Activated CD4-positive, alpha-beta T cell treated with anti-CD3 and anti-CD28 coated beads, Interleukin-2, amount 10 ng/mL, durations not matched to agents 7 days and 5 days (primary cell): ENCODE measurements at places on chromosomes 1 and 21. TPM values are rescaled to one million over a fixed set of nuclear protein-coding genes. Genes with fewer than 3 reads are reported as not detected.

The TMEM53 gene
- total RNA-seq, result 3.0 TPM

The ARHGEF10L gene
- not detected for total RNA-seq

The CTSE gene
- not detected for total RNA-seq

The NCDN gene
- total RNA-seq, result 19.4 TPM

The MR1 gene
- total RNA-seq, result 37.4 TPM

The S100A7 gene
- total RNA-seq, result not detected

The TRABD2B gene
- not detected for total RNA-seq

The MIXL1 gene
- total RNA-seq, result not detected

The CFHR4 gene
- not detected for total RNA-seq

The DEDD gene
- 39.8 TPM for total RNA-seq

The ISG15 gene
- 237 TPM for total RNA-seq

DNA sequence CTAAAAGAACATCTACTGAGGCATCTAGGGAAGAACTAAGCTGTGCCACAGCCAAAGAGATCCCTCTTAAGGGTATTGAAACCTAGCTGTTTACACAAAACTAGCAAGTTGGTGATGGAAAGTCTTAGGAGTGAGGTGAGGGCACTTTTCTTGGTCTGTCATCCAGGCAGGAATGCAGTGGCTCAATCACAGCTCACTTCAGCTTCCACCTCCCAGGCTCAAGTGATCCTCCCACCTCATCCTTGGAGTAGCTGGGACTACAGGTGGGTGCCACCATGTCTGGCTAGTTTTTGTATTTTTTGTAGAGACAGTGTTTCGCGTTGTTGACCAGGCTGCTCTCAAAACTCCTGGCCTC is 2.4 kb downstream of the PLEKHO1 start:
- DNase-seq, result no peak
- peaks cover 53% of the 10 kb centered on the region for H3K36me3 ChIP-seq
- H3K4me1 ChIP-seq, result peaks cover 61% of the 10 kb centered on the region
- peak overlapping the region; percentile 92 for H3K27ac ChIP-seq

DNA sequence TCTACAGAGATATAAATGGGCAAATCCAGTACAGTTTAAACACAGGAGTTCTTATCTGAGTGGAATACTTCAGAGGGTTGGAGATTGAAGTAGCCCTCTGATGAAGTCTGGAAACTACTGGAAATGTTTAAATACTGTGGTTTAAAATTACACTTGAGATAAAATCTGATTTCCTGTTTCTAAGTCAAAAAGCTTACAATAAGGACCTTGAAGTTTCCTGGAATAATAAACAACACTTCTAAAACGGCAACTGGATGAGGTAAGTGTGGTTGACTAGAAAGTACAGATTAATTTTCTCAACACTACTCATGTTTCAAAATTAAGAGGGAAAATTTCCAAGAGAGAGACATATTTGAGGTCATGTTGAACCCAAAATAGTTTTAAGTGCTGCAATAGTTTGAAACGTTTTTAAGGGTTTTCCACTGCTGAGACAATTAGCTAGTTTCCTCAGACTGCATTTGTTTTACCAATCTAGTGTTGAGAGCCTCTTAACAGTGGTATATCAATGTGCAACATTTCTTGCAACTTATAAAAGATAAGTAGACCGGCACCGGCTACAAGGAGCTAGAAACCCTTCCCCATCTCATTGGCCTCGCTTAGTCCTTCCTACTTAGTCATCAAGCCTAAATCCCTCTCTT is 27.4 kb downstream of the KCNA3 start:
- no peak overlapping the region for H3K27ac ChIP-seq
- H3K27me3 ChIP-seq, result no peaks in the 10 kb centered on the region
- peaks cover 12% of the 10 kb centered on the region for H3K36me3 ChIP-seq
- no peak for DNase-seq
- peaks cover 39% of the 10 kb centered on the region for H3K4me1 ChIP-seq
- no peak overlapping the region for H3K4me3 ChIP-seq

- H3K27me3 ChIP-seq, result peaks cover 2% of the 10 kb centered on the region
- no peak overlapping the region for H3K27ac ChIP-seq
- H3K4me3 ChIP-seq, result no peak overlapping the region
- DNase-seq, result no peak
- H3K36me3 ChIP-seq, result peaks cover 10% of the 10 kb centered on the region
These were observed 99.2 kb upstream of the BTG3 start for GRCh38 chr21:17711896-17712295.

GRCh38 chr1:60185684-60186083 is 112.1 kb upstream of the C1orf87 start:
- no peak for DNase-seq
- H3K27me3 ChIP-seq, result no peaks in the 10 kb centered on the region
- no peaks in the 10 kb centered on the region for H3K36me3 ChIP-seq
- no peaks in the 10 kb centered on the region for H3K4me1 ChIP-seq

- H3K36me3 ChIP-seq, result no peaks in the 10 kb centered on the region
- DNase-seq, result no peak
- H3K4me3 ChIP-seq, result peak overlapping the region; percentile 74
- H3K27ac ChIP-seq, result peak overlapping the region; percentile 81
- H3K27me3 ChIP-seq, result no peaks in the 10 kb centered on the region
These were observed 8.4 kb upstream of the CROCC start for GRCh38 chr1:16913181-16913832.

- no peak for DNase-seq
These were observed 34.7 kb upstream of the TNFRSF1B start for GRCh38 chr1:12132078-12132477.

DNA sequence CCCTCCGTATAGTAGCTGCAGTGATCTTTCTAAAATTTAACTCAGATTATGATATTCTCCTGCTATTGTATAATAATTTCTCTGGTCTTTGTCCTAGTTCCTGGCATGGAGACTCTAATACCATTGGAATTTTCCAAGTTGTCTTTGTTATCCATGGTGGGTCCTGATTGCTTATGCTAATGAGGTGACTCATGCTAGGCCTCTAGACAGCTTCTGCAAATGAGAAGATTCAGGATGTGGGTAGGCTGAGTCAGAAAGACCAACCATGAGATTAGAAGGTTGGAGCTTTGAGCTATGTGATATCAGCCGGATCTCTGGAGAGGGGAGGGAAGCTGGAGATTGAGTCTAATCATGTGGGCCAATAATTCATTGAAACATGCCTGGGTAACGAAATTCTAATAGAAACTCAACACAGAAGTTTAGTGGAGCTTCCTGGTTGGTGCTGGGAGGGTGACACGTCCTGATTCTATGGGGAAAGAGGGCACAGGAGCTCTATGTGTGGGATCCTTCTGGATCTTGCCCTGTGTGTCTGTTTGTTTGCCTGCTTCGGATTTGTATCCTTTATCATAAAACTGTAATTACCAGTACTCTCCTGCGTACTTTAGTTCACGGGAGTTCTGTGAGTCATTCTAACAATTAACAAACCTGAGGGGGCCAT is 73.2 kb upstream of the CNIH3 start:
- peak; percentile 29 for DNase-seq
- H3K4me1 ChIP-seq, result peaks cover 16% of the 10 kb centered on the region
- peaks cover 6% of the 10 kb centered on the region for H3K27me3 ChIP-seq

DNA sequence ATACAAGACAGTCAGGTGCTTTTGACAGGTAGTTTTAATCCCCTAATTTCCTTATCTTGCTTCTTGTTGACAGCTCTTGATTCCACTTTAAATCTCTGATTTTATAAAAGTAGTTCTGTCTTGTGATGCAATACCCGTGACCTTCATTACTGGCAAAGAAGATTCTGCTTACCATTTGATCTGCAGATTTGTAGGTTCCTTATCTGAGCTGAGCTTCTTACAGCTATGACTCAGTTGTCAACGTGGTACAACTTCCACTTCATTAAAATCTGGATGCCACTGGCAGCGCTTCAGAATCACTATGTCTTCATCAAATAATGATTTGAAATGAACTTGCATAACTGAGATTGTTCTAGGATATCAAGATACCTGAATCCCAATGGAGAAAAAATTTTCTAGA is 543.6 kb upstream of the B3GALT2 start:
- no peaks in the 10 kb centered on the region for H3K36me3 ChIP-seq
- DNase-seq, result no peak
- no peaks in the 10 kb centered on the region for H3K27me3 ChIP-seq

GRCh38 chr1:7726623-7727022 is 44.5 kb upstream of the VAMP3 start:
- H3K36me3 ChIP-seq, result no peaks in the 10 kb centered on the region
- H3K4me1 ChIP-seq, result peaks cover 6% of the 10 kb centered on the region
- DNase-seq, result no peak
- H3K4me3 ChIP-seq, result no peak overlapping the region
- H3K27ac ChIP-seq, result no peak overlapping the region
- peaks cover 5% of the 10 kb centered on the region for H3K27me3 ChIP-seq

GRCh38 chr1:151519667-151520066 is 8.5 kb downstream of the CGN start:
- no peaks in the 10 kb centered on the region for H3K27me3 ChIP-seq
- peaks cover 4% of the 10 kb centered on the region for H3K4me1 ChIP-seq
- no peaks in the 10 kb centered on the region for H3K36me3 ChIP-seq
- H3K27ac ChIP-seq, result no peak overlapping the region
- DNase-seq, result no peak
- no peak overlapping the region for H3K4me3 ChIP-seq

DNA sequence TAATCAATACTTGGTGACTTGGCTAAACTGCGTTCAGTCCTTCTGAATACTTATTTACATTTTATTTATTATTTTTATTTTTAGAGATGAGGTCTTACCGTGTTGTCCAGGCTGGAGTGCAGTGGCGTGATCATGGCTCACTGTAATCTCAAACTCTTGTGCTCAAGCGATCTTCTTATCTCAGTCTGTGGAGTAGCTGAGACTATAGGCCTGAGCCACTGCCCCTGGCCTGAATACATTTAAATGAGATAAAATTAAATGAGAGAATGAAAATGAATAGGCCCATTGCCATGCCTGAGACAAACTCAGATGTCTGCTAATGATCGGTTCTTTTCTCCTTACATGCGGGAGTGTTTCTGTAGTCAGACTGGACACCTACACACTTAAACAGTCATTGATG is 86.0 kb downstream of the GALNT2 start:
- no peaks in the 10 kb centered on the region for H3K27me3 ChIP-seq
- no peak for DNase-seq
- no peak overlapping the region for H3K27ac ChIP-seq
- H3K4me3 ChIP-seq, result no peak overlapping the region
- H3K4me1 ChIP-seq, result peaks cover 42% of the 10 kb centered on the region

- H3K4me3 ChIP-seq, result no peak overlapping the region
- DNase-seq, result no peak
- peaks cover 2% of the 10 kb centered on the region for H3K4me1 ChIP-seq
- H3K36me3 ChIP-seq, result no peaks in the 10 kb centered on the region
These were observed 14.9 kb upstream of the SEMA4A start for GRCh38 chr1:156138458-156138867.

DNA sequence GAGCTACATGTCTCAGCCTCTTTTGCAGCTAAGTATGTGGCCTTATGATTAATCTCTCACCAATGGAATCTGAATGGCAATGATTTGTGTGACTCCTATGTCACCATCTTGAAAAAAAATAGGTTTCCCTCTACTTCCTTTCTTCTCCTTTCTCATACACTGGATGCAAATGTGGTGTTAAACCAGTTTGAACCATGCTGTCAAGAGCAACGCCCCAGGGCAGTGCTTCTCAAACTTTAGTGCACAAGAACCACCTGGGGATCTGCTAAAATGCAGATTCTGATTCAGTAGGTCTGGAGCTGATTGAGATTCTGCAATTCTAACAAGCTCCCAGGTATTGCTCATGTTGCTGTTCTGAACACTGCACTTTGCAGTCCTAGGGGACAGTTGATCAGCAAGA is 44.7 kb upstream of the ZNF644 start:
- H3K36me3 ChIP-seq, result no peaks in the 10 kb centered on the region
- no peak for DNase-seq
- H3K4me3 ChIP-seq, result no peak overlapping the region
- no peak overlapping the region for H3K27ac ChIP-seq
- no peaks in the 10 kb centered on the region for H3K27me3 ChIP-seq
- H3K4me1 ChIP-seq, result no peaks in the 10 kb centered on the region

DNA sequence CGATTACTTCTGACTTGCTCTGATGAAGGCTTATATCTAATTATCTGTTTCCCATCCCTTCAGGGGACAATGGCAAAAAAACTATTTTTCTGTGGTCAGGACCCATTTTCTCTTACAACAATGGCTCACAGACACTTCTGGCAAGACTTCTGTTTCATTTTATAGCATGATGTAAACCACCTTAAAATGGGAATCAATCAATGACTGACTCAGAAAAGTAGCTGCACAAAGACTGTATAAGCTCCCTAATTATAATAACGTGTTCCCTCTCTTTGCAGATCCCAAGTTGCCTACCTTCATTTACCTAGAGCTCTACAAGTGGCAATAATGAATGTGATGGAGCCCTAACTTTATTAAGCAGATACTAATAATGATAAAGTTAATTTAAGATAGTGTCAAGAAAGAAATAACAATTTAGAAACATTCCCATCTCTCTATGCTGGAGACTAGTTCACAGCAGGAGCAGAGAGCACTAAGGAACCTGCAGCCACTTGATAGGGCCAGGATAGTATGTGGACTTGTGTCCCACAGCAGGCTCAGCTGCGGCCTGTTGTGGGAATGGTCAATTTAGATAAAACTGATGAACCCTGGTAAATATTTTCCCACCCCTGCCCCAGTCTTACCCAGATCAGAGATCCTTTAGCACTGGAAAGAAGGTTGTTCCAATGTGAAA is 538 bp downstream of the GBP2 start:
- peaks cover 69% of the 10 kb centered on the region for H3K36me3 ChIP-seq
- H3K27ac ChIP-seq, result peak overlapping the region; percentile 99
- DNase-seq, result no peak
- peaks cover 54% of the 10 kb centered on the region for H3K4me1 ChIP-seq
- no peaks in the 10 kb centered on the region for H3K27me3 ChIP-seq

DNA sequence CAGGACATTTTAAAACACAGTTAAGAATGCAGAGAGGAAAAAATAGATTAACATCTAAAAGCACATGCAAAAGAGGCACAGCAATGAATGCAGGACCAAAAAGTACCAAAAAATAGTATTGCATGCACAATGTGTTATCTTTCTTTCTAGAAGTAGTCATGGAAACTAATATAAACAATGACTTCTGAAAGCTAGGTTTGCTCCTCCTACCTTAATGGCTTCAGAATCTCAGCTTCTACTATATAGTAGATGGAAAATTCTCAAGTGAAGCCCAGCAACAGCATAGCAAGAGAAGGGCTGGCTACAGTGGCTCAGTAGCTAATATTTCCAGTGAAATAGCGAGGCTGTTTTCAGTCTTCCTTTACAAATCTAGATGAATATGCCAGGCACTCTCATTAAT is 125.1 kb downstream of the CRB1 start:
- DNase-seq, result no peak
- no peak overlapping the region for H3K27ac ChIP-seq
- H3K4me1 ChIP-seq, result peaks cover 23% of the 10 kb centered on the region
- H3K4me3 ChIP-seq, result no peak overlapping the region
- H3K27me3 ChIP-seq, result peaks cover 3% of the 10 kb centered on the region

- H3K27me3 ChIP-seq, result no peaks in the 10 kb centered on the region
- no peak overlapping the region for H3K4me3 ChIP-seq
- H3K4me1 ChIP-seq, result no peaks in the 10 kb centered on the region
- DNase-seq, result no peak
- no peak overlapping the region for H3K27ac ChIP-seq
- no peaks in the 10 kb centered on the region for H3K36me3 ChIP-seq
These were observed 315.5 kb downstream of the GPATCH2 start for GRCh38 chr1:217315346-217315745.
